ENCODE measurements at places on chromosomes 7 and 10.

DNA sequence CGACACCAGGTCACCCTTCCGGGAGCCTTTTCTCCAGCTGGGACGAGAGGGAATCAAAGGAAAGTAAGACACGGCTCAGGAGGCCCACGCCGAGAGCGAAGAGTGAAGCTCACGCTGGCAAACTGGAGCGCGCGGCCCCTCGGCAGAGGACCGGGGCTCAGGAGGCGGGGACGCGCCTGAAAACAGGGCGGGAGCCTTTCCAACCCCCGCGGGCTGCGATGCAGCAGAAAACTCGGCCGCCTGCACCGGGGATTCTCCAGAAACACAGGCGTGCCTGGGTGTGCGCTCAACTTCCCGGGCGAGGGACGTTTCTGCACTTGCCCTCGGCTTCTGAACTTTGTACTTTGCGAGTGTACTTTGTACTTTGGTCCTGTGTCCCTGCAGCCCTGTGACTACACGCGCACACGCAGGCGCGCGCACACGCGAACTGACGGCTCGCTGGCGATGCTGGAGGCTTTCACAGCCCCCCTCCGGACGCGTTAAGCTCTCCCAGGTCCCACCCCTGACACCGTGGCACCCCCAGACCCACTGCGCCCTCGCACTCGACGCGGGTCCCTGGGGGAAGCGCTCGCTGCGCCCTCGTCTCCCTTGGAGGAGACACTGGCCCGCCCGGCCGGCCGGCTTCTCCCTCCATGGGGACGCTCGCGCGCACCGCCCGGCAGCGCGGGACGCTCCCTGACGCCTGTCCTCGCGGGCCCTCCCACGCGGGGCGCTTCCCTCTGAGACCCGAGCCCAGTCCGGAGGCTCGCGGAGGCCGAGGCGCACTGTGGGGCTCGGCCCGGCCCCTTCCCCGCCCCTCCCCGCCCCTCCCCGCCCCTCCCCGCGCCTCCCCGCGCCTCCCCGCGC lies 588 bp upstream of the PAOX start:
- DNase-seq = peak; percentile 44

- peak; percentile 18 for DNase-seq
These were observed 132.9 kb upstream of the PLXDC2 start for GRCh38 chr10:19683356-19683755.

GRCh38 chr7:18268571-18268970 lies 227.0 kb upstream of the HDAC9 start:
- no peak for DNase-seq

DNA sequence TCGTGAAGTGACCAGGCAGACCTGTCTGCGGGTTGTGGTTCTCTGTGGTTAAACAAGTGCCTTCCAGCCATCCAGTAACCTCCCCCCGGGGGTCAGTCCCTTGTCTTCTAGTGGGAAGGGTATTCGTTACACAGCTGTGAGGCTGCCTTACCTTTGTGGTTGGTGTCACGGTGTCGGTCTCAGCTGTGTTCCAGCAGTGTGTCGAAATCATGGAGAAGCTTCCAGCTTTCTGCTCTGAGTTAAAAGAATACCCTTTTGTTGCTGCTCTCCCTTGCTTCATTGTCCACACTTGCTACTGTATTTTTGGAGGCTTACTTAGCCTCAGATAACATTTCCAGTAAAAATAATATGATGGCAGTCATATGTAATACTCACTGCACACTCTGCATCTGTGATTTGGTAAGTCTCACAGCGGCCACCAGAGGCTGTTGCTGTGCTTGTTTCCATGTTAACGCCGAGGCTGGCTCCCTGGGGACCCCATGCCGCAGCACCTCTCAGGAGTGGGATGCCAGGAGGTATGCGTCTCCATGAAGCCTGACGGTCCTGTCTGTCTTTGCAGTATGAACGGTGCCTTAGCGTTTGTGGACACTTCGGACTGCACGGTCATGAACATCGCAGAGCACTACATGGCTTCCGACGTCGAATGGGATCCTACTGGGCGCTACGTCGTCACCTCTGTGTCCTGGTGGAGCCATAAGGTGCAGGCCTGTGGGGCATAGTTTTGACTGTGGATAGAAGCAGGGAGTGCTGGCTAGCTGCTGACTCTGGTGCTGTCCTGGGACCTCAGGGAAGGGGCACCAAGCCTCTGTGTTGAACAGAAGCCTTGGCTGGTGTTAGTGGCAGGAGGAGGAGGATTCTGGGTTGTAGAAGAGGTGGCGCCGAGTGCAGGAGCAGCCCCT lies 20.5 kb downstream of the EIF3B start:
- no peak for DNase-seq

- DNase-seq = no peak
These were observed 843.3 kb downstream of the GATA3 start for GRCh38 chr10:8897769-8898168.
